ENCODE measurements at places on chromosomes 7 and 10.

DNA sequence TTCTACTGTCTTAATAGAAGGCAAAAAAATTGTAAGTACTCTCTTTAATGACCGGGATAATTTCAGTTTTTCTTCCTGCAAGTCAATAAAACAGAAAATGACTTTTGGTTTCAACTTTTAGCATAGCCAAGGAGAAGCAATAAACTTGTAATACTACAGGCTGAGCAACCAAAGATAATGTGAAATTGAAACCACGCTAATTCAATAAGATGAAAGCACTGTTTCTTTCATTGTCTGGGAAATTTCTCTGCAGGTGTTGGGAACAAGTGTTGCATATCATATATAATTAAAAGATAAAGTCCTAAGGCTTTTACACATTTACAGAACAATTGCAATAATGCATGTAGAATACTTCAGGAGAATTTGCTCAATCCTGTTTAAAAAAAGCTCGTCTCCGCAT lies 462.3 kb downstream of the PAXIP1 start:
- DNase-seq = no peak

GRCh38 chr7:12637819-12638592 lies 49.4 kb upstream of the ARL4A start:
- no peak for DNase-seq

GRCh38 chr7:15128716-15129115 lies 226.2 kb upstream of the DGKB start:
- no peak for DNase-seq

- no peak for DNase-seq
Observed at GRCh38 chr10:61120805-61121204, 176.8 kb upstream of the RHOBTB1 start.

- no peak for DNase-seq
Observed at GRCh38 chr10:22683140-22683389, 31.3 kb downstream of the PIP4K2A start.

GRCh38 chr7:46776790-46777189 lies 805.1 kb downstream of the TNS3 start:
- DNase-seq = no peak

GRCh38 chr7:120486164-120486563 lies 213.2 kb downstream of the KCND2 start:
- DNase-seq = no peak

DNA sequence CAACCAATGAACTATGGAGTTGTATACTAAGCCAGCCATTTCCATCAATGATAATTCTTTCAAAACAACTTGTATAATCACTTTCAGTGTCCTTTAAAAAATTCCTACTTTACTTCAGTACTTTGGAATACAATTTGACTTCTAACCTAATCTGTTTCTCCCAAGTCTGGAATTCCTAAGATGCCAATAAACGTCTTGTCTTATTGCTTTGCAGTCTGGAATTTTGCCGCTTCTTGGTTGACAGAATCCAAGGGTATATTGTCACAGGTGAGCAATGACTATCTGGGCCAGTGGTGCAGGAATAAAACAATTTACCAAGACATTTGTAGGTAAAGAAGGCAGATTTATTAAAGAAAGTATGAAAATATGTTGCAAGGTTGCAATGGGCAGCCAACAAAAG lies 21.8 kb downstream of the RP9 start:
- DNase-seq = no peak

GRCh38 chr10:99527526-99528493 lies 4.9 kb upstream of the NKX2-3 start:
- no peak for DNase-seq

DNA sequence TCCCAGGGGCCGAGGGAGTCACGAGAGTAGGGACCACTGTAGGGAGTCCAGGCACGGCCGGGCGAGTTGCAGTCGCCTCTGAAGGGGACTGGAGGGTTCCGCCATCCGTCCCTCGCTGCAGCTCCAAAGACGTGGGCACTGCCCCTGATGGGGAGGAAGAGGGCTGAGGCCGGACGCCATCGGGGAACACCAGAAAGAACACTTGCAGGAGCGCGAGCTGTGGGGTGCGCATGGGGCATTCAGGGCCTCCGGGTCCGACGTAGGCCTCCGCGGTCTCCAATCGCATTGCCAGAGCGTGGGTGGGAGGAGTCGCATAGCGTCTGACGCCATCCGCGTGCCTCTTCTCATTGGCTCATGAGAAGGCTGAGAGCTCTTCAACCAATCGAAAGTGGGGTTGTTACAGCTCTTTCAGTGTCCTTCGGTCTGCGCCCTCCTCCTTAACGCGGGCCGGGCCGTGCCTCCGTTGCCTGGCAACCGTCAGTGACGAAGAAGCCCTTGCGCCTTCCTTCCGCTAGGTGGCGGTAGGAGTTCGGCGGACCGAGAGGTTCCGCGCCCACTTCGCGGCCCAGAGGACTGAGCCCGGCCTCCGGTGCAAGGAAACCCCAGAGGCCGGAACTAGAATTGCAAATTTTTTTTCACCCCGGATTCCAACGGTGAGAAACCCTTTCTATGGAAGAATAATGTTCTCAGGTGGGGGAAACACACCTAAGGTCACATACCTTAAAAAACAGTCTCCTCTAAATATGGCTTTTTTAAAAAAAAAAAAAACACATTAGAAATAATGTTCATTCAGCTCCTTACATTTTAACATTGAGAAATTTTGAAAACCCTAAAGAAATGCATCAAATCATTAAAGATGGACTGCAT lies at the start of gene TCTN3:
TCTN3 (minus strand) TSS at position 260 of the 867 bp plus-strand sequence; CDS start at position 232, 28 bp downstream.
- DNase-seq = peak; percentile 94

DNA sequence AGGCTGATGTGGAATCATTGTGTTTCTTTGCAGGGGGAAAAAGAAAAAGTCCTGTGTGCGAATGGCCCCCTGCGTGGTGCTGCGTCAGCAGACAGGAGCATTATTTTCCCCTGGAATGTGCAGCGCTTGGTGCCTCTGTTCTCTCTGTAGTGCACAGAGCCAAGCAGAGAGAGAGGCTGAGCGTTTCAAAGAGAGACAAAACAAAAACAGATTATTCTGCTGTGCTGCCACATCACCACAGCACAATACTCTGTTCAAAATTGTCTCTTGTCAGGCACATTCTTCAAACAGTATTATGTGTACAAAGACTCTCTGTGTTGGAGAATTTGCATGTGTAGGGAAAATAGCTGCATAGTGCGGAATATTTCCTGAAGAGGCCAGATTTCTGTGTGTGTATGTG lies 609.0 kb downstream of the SDK1 start:
- DNase-seq = no peak

- DNase-seq = no peak
Observed at GRCh38 chr10:1309617-1310270, 253.6 kb downstream of the WDR37 start.

- DNase-seq = no peak
Observed at GRCh38 chr10:4038000-4038399, 253.0 kb upstream of the KLF6 start.

GRCh38 chr7:123719197-123719721 lies 29.5 kb downstream of the WASL start:
- DNase-seq = no peak

GRCh38 chr7:130886438-130887135 lies 152.6 kb upstream of the KLF14 start:
- no peak for DNase-seq

GRCh38 chr10:32293581-32293980 lies 53.4 kb downstream of the EPC1 start:
- no peak for DNase-seq

- DNase-seq = no peak
Observed at GRCh38 chr7:32415519-32415918, 74.7 kb downstream of the LSM5 start.

DNA sequence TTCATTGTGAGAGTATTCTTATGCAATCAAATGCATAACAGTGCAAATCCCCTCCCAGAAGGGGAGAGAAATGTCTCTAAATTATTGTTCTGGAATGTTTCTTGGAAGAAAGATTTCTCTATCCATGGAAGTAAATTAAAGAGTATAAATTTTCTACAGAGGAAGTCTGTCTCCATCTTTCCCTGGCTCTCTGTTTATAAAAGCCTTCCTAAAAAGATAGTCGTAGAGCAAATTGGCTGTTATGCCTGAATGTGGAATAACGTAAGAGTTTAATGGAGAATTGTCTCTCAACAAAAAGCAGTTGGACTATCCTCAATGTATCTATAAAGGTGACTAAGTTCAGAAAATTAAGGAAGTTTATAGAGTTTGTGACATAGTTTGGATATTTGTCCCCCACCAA lies 76.3 kb downstream of the GNAT3 start:
- no peak for DNase-seq

DNA sequence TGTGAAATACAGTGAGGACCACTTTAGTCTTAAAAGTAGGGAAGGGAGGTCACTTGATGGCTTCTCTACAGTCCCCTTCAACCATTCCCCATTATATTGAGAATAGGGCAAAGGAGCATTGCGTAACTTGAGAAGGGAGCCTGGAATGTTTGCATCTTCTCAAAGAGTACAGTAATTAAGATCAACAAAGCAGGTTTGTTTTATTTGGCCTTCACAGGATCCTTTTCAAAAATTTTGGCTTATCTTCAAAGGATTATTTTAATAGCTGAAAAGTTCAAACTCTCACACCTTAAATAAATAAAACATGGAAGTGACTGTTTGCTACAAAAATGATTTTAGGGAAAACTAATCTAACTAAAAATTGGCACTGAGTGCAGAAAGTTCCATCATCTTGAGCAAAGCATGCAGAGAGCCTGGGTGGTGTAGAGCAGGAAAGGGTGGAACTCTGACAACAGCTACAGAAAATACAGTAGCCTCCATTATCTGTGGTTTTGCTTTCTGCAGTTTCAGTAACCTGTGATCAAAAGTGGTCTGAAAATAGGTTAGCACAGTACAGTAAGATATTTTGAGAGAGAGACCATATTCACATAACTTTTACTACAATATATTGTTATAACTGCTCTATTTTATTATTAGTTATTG lies 214.0 kb downstream of the MDFIC start:
- DNase-seq = no peak

DNA sequence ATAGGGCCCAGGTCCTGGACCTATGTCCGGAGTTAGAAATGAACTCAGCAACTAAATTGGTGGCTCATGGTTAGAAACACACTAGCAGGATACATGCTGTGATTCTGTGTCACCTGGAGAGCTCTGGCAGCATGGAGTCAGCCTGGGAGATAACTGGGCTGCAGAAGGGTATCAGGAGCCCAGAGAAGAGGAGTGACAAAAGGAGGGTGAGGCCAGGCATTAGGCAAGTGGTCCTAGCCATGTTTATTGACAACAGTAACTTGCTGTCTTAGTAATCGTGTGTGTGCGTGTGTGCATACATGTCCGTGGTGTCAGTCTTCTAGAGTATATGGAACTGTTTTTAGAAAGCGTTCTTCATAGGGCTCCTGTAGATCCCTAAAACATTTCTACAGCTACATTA lies 157.5 kb upstream of the PHYHIPL start:
- DNase-seq = no peak

- no peak for DNase-seq
Observed at GRCh38 chr10:96700374-96701099, 19.8 kb downstream of the PIK3AP1 start.

- DNase-seq = no peak
Observed at GRCh38 chr10:51422311-51423120, 276.9 kb downstream of the CSTF2T start.

DNA sequence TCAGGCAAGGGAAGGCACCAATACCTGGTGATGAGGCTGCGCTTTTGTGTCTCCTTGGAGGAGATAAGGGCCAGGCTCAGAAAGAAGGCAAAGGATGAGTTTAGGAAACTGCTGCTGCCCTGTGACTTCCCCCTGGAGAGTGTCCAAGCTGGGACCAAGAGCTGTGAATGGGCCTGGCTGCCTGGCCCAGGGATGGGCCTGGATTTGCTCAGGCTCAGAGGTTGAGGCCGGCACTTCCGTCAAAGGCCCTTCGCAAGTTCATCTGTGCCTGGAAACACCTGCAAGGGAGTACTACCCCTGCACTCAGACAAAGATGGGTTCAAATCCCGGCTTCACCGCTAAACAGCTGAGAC lies 50.5 kb upstream of the NANOS1 start:
- no peak for DNase-seq

DNA sequence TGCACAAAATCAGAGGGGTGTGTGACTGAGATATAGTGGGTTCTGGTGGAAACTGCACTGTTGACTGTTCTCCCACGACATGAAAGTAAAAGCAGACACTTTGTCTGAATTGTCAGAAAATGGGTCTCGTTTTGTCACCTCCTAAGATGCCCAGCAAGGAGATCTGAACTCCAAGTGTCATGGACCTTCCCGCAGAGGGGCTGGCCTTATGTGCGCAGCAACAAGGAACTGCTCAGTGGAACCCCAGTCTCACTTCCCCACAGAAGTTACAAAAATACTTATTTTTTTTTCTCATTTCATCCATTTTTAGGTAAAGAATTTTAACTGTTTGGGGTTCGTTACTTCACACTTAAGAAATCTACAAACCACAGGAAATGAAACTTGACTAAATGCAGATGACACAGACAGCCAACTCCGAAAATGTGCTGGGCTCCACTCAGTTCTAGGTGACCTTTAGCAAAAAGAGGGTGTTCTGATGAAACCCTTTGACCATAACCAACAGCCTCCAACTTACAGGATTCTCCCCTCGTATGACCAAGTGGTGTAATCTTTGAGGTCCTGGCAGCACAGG lies 115.0 kb downstream of the FAM107B start:
- DNase-seq = peak; percentile 13

DNA sequence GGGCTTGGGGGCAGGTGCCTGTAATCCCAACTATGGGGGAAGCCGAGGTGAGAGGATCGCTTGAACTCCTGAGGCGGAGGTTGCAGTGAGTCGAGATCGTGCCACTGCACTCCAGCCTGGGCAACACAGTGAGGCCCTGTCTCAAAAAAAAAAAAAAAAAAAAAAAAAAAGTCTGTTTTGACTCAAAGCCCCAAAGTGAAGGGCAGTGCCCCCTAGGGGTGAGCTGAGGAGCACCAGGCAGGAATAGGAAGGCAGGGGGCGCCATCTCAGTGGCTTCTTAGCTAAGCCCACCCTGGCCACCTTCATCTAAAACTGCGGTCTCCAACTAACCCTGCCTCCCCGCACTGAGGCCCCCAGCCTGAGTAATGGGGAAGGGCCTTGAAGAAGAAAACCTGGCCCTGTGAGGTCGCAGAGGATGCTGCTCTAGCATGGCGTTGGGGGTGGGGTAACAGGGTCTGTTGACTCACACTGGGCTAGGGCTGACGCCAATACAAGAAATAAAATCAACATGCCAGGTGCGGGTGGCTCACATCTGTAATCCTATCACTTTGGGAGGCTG lies 9.8 kb downstream of the PODXL start:
- no peak for DNase-seq

Measured in stimulated activated CD8-positive, alpha-beta memory T cell treated with anti-CD3 and anti-CD28 coated beads, Interleukin-15, amount 100 ng/mL, for 4 hours (primary cell).